ENCODE measurements at places on chromosomes 4 and X.

DNA sequence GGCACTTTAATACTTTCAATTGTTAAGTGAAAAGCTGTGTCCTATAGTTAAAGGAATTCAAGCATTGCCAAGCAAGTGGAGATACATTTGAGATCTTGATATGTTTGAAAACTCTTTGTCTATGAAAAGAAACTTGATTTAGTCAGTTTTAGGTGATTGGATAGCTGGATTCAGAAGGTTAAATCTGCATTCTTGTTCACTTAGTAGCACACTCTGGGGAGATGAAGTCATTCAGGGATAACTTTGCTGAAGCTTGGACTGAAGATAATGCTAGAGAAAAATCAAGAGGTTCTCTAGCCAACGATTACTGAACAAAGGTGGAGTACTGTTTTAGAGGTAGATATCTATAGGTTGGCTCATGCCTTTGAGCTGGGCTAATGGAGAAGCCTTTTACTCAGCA lies 90.6 kb downstream of the DCAF8L2 start:
- DNase-seq: no peak

GRCh38 chr4:76605099-76605563 lies 170.1 kb downstream of the SHROOM3 start:
- DNase-seq: no peak

GRCh38 chr4:85107553-85107952 lies 141.1 kb upstream of the WDFY3 start:
- DNase-seq: no peak

GRCh38 chr4:5998333-5998936 lies 19.8 kb downstream of the C4orf50 start:
- peak; percentile 38 for DNase-seq

DNA sequence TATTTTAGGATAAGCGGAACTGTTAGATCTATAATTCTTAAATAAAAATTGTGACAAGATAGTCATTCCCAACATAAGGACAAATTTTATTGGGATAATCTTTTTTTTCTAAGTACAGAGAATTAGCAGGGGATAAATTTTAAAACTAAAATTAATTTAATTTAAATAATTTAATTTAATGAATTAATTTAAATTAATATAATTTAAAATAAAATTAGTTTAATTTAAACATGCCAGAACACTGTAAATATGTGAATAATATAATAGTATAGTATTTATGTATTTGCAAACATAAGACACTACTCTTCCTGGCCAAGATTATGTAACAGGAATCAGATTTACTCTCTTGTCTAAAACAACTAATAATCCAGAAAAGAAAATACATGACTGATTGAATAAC lies 1055.9 kb downstream of the PDHA2 start:
- DNase-seq: no peak

Measured in activated CD4-positive, alpha-beta T cell treated with anti-CD3 and anti-CD28 coated beads, Interleukin-2, amount 50 U/mL, for 48 hours (primary cell).